ENCODE measurements at places on chromosomes 16 and 17. TPM values are rescaled to one million over a fixed set of nuclear protein-coding genes. Genes with fewer than 3 reads are reported as not detected.

HOXB8 gene
- total RNA-seq = not detected

FOXL1 gene
- total RNA-seq = 27.3 TPM

CHST5 gene
- 0.15 TPM for total RNA-seq

CCL16 gene
- not detected for total RNA-seq

TLCD3B gene
- not detected for total RNA-seq

ITGAL gene
- not detected for total RNA-seq

WBP2 gene
- 32.1 TPM for total RNA-seq

EXOC3L1 gene
- total RNA-seq = not detected

GAS7 gene
- 8.4 TPM for total RNA-seq

HOXB6 gene
- 0.83 TPM for total RNA-seq

DHODH gene
- 3.8 TPM for total RNA-seq

RFWD3 gene
- 25.2 TPM for total RNA-seq

EPOP gene
- 0.99 TPM for total RNA-seq

LGALS9B gene
- not detected for total RNA-seq

ITGAD gene
- total RNA-seq = not detected

MT4 gene
- not detected for total RNA-seq

TMC5 gene
- not detected for total RNA-seq

TMIGD1 gene
- total RNA-seq = not detected

LRRC36 gene
- total RNA-seq = 0.50 TPM

GJD3 gene
- 3.8 TPM for total RNA-seq

RGS11 gene
- 10.6 TPM for total RNA-seq

MYH13 gene
- not detected for total RNA-seq

SLC13A2 gene
- not detected for total RNA-seq

SLC43A2 gene
- total RNA-seq = 4.5 TPM

ERN2 gene
- 0.15 TPM for total RNA-seq

GCGR gene
- not detected for total RNA-seq

PRAC2 gene
- not detected for total RNA-seq

SLC25A39 gene
- 99.9 TPM for total RNA-seq

HS3ST3A1 gene
- 21.4 TPM for total RNA-seq

TBC1D28 gene
- not detected for total RNA-seq
